Cerebellar nuclear complex (tissue), 1 donor: ENCODE measurements at places on chromosomes 4 and X.

DNA sequence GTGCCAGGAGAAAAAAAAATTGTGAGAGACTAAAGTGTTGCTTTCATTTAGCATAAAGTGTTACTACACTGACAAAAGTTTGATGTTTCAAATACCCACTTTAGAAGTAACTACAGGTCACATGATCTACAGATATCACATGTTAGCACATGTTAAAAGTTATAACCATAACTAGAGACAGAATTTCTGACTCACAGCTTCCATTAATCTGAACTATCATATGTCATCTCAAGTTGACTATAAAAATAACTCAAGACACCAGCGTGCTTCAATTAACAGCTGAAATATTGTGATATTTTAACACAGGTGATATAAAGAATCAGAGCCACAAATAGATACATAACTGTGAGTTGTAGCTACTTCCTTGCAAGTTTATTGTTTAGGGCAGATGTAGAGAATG lies 591.5 kb upstream of the PITX2 start:
- DNase-seq = no peak

DNA sequence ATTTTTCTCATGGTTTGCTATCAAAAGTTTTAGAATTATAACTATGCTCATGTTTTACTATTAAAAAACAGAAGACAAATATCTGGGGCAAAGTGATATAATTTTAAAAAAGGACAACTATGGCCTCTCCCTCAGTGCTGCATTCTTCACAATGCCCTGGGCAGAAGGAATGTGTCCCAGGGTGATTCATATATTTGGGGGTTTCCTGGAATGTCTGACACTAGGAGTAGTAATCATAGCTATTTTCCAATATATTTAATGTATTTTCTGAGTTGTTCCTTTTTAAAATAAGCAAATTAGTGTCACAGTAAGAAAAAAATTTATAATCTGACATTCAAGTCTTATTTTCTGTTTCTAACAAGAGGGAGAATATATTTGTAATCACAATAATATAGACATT lies 281.7 kb downstream of the UNC5C start:
- no peak for DNase-seq

GRCh38 chr4:182978152-182978827 lies 61.1 kb upstream of the DCTD start:
- DNase-seq = no peak

- no peak for DNase-seq
Observed at GRCh38 chr4:8435656-8436121, 4.8 kb downstream of the ACOX3 start.

- DNase-seq = no peak
Observed at GRCh38 chrX:68880846-68881552, 52.2 kb downstream of the EFNB1 start.

DNA sequence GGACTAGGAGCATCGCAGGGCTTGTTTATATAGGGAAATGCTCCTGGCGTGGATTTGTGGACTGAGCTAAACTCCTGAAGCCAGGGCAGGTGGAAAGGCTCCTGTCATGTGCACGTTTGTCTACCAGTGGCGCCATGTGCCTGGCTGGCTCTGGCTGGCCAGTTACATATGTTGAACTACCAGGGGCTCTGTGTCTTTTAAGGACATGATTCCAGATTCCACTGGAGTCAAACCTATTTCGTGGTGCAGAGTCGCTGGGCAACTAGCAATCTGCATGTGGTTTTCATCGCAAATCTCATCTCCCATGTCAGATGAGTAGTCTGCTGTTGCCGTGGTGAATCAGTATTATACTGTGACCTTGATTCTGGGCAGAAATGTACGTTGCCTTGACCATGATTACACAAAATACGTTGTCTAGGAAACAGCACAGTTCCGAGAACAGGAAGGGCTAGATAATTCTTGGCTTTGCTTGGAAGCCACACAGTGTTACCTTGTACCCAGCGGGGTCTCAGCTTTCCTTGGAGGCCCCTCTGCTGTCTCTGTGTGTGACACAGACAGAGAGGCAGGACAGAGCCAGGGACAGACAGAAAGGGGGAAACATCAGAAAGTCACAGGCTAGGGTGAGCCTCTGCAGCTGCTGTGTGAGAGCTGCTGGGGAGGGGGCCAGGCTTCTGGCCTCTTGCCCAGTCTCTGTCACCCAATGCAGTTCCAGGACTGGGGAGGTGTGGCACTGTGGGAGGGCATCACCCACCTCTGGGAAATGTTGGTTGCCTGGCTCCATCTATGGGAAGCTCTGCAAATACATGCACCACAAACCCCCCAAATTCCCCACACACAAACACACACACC lies 19.2 kb downstream of the PNMA6E start:
- DNase-seq = no peak

GRCh38 chrX:150844016-150844415 lies 54.5 kb downstream of the CD99L2 start:
- no peak for DNase-seq

DNA sequence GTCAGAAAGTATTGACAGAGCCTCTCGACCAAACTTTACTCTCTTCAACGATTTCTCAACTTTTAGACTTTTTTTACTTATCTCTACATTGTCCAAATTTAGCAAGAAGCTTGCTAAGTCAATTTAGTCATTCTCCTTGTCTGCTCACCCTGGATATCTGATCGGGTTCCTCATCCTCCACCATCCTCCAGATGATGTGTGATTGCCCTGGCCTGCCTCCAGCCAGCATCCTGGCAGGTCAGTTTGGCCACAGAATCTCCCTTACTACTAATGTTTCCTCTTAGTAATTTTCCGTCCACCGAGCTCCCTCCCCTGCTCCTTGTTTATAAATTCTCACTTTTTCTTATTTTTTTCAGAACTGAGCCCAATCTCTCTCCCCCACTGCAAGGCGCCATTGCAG lies 167.9 kb upstream of the ZFP42 start:
- DNase-seq = no peak

GRCh38 chr4:137602436-137602835 lies 70.1 kb upstream of the PCDH18 start:
- DNase-seq = no peak

- DNase-seq = no peak
Observed at GRCh38 chr4:122577189-122577553, 43.7 kb downstream of the IL21 start.
